Mucosa of gallbladder (tissue), 1 donor: ENCODE measurements at places on chromosomes 11 and 22. TPM values are rescaled to one million over a fixed set of nuclear protein-coding genes. Genes with fewer than 3 reads are reported as not detected.

Gene MISFA
- total RNA-seq, result 2.8 TPM

Gene OR4C46
- total RNA-seq, result not detected

Gene ABTB2
- total RNA-seq, result 9.8 TPM

Gene SYCE3
- total RNA-seq, result not detected

Gene MFRP
- total RNA-seq, result not detected

Gene TENM4
- 8.4 TPM for total RNA-seq

Gene RAB39A
- 1.6 TPM for total RNA-seq

Gene TMPRSS4
- 180 TPM for total RNA-seq

Gene GRM5
- total RNA-seq, result 0.06 TPM

Gene OR52I1
- not detected for total RNA-seq

Gene OR2AG1
- total RNA-seq, result not detected

Gene CYP2R1
- total RNA-seq, result 9.6 TPM

Gene NXPE1
- not detected for total RNA-seq

Gene RAB3IL1
- 12.1 TPM for total RNA-seq

Gene NCR3LG1
- 8.2 TPM for total RNA-seq

Gene MIAT
- 2.7 TPM for total RNA-seq

Gene OR51B2
- not detected for total RNA-seq

Gene OR51B5
- 0.37 TPM for total RNA-seq

Gene PANX3
- not detected for total RNA-seq

Gene GRAMD4
- 142 TPM for total RNA-seq

Gene TRIM49
- total RNA-seq, result not detected

Gene CRACR2B
- 40.5 TPM for total RNA-seq
